HCT116 (cell line): ENCODE measurements at places on chromosomes 4 and X.

- peak; percentile 49 for DNase-seq
These were observed 11.1 kb downstream of the SLC25A43 start for GRCh38 chrX:119410027-119410819.

GRCh38 chr4:81152839-81153713 lies 61.9 kb downstream of the PRKG2 start:
- DNase-seq, result no peak

GRCh38 chr4:67700116-67700737 lies 728 bp downstream of the UBA6 start:
- no peak for DNase-seq

DNA sequence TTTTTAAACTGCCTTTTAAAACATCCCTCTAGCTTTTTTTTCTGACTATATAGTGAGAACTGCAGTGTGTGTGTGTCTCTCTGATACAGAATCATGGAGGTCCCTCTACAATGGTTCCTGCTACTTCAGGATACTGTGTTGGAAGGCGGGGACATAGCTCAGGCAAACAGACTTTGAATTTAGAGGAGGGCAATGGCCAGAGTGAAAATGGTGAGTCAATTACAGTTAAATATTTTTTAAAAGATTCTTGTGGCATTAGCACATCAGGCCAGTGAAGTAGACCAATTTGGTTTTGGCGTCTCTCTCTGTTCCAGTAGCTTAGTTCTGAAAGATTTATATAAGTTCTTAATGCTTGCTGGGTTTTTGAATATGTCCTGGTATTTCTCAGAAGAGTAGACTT lies 47.1 kb downstream of the ALG13 start:
- no peak for DNase-seq

DNA sequence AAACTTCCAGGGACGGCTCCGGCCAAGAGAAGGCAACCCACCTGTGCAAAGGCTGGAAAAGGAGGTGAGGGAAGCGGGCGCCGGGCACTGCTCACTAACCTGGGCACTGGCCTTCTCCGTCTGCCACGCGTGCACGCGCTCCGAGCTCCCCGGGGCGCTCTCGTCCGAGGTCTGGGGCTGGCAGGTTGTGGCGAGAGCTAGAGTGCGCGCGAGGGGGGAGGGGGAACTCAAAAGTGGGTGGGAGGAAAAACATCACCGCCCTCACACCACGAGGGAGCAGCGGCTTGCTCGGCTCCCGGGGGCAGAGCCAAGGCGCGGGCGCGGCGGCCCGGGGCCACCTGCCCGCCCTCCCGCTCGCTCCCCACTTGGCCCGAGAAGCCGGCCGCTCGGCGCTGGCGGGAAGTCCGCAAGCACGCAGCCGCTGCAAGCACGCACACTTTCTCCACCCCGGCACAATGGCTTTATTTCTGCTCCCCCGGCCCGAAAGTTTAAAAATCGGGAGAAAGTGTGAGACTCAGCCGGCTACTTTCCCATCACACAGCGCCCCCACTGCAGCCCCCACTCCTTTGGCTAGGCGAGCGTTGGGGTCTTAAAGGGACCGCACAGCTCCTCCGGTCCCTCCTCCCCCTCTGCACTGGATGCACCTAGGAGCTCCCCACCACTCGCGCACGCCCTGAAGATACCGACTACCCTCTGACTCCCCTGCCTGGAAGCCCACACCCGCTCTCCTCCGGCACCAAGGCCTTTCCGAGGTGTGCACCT lies at the start of gene CHRDL1:
Gene CHRDL1, minus strand, starts transcription at position 173 of the 762 bp plus-strand sequence. CDS start 3,636 bp downstream, outside the sequence.
- DNase-seq, result no peak

DNA sequence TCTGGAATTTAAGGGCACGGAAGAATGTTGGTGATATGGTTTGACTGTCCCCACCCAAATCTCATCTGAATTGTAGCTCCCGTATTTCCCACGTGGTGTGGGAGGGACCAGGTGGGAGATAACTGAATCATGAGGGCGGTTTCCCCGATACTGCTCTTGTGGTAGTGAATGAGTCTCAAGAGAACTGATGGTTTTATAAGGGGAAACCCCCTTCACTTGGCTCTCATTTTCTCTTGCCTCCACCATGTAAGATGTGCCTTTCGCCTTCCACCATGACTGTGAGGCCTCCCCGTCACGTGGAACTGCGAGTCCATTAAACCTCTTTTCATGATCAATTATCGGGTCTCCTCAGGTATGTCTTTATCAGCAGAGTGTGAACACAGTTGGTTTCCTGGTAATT lies 25.6 kb upstream of the DHRSX start:
- no peak for DNase-seq

GRCh38 chrX:24658421-24658820 lies 11.3 kb upstream of the PCYT1B start:
- no peak for DNase-seq
